Activated CD4-positive, CD25-positive, alpha-beta regulatory T cell treated with anti-CD3 and anti-CD28 coated beads, Interleukin-2, amount 50 U/mL, for 16 hours (primary cell): ENCODE measurements at places on chromosomes 3 and 15.

DNA sequence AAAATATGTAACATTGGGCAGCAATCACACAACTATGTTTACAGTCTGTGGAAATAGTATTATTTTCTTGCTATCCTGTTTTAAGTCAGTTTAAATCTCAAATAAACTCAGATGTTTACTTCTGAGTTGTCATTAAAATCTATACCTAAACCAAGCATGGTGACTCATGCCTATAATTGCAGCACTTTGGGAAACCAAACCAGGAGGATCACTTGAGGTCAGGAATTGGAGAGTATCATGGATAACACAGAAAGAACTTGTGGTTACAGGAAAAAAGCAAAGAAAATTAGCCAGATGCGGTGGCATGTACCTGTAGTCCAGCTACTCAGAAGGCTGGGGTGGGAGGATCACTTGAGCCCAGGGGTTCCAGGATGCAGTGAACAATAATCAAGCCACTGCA lies 631.6 kb upstream of the EPHA6 start:
- no peak for DNase-seq

- DNase-seq: no peak
Measured at GRCh38 chr3:164458986-164459385, 619.3 kb downstream of the SI start.

DNA sequence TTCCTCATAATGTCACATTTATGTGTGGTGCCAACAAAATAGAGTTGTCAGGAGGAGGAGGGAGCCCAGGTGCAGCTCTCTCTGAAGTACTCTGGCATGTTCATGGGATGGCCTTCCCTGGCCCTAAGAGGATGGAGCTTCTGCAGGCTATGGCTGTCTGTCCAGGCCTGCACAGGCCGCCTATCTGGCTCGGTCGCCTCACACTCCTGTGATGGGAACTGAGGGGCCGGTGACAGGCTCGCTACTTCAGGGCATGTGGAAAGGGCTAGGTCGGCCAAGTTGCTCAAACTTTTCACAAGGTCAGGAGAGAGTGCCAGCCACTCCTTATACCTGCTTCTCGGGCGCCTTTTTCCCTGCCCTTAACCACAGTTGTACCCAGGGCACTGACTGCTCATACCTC lies 51.1 kb downstream of the SOX14 start:
- DNase-seq: no peak

DNA sequence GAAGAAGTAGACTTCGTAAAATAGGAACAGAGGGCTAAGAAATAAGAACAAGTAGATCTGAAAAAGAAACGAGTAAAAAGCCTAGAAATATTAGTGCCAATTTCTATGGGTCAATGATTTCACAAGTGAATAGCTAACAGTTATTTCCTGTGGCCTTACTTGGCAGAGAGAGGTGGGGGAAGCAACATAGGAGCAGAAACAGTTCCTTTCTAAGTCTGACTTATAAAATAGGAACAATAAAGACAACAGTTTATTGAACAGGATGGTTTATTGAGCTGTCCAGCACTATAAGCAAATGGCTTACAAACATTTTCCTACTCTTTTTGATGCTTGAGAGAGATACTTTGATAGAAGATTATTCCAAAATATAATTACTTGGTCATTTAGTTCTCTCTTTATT lies 37.9 kb downstream of the AGTR1 start:
- DNase-seq: no peak

DNA sequence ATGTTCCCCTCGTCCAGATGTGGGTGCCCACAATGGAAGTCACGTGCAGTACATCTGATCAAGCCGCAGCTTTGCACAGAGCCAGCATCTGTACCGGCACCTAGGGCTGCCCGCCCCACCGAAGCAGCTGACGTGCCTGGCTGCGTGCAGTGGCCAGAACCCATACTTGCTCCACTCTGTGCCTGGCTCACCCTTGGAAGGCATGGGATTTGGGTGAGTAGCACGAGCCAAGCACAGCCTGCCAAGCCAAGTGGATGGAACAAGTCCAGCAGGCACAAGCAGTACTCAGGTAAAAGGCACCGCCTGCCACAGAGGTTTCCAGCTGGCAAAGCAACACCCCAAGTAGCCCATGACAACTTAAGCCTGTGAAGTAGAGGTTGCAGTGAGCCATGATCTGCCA lies 261.3 kb downstream of the TBC1D5 start:
- DNase-seq: no peak

DNA sequence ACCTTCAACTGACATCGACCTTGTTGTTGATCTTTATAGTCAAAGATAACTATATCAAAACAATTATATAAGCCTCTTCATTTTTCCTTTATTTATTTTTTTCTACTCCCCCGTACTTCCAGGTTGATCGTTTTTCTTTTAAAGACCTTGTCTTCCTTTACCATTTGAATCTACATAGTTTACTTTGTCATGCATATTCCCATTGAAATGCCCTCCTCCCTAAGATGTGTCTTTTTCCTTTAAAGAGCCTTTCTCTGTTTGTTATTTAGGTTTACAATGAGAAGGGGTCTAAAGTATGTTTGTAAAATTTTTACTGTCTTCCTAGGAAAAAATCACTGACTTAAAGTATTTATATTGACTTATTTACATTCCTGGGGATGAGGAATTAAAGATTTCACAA lies 29.4 kb upstream of the ZNF717 start:
- no peak for DNase-seq

GRCh38 chr3:30123755-30124154 lies 482.6 kb upstream of the TGFBR2 start:
- no peak for DNase-seq

- no peak for DNase-seq
Measured at GRCh38 chr3:66348704-66349103, 127.9 kb downstream of the SLC25A26 start.

DNA sequence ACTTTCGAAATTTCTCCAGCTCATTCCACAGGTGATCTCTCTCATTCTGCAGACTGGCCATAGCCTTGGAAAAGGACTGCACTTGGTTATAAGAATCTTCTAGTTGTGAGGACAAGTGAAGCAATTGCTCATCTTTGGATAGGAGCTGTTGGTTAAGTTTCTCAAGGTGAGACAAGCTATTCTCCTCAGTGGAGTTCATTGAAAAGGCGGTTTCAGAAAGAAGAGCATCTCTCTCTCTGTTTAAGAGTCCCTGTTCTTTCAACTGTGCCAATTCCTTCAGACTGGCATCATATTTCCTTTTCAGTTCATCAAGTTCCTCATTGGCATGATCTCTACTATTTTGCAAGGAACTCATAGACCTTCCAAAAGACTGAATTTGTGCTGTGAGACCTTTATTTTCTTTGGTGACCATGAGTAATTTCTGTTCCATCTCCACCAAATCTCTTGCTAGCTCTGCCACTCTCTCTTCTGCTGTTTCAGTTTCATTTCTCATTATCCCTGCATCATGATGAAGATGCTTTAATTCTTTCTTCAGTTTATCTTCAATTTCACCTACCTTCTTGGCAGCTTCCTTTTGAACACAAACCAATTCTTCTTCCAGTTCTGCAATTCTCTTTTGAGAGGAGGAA lies 30.2 kb upstream of the HCLS1 start:
- DNase-seq: no peak

DNA sequence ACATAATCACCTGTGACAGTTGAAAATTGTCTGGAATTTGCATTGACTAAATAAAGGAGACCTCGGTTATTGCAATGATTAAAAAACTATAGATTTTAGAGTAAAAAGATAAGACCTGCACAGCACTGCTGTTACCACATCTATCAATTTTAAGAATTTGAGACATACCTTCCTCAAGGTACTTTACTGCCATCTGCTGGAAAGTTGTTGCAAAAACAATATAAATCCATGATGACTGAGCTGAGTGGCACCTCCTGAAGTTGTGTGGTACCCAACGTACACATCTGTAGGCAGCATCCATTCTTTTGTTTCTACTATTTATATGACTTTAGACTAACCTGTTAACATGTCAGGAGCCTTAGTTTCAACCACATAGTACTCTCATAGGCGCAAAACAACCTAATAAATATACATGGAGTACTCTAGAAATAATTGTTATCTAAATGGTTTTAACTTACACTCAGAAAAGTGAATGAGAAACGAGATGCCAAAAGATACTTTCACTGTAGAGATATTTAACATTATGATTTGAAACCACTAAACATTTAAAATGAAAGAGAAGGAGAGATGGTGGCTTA lies 106.7 kb downstream of the GHSR start:
- no peak for DNase-seq

GRCh38 chr3:70647094-70647493 lies 334.7 kb upstream of the MDFIC2 start:
- no peak for DNase-seq

GRCh38 chr3:149648525-149648924 lies 9.3 kb downstream of the WWTR1 start:
- no peak for DNase-seq

DNA sequence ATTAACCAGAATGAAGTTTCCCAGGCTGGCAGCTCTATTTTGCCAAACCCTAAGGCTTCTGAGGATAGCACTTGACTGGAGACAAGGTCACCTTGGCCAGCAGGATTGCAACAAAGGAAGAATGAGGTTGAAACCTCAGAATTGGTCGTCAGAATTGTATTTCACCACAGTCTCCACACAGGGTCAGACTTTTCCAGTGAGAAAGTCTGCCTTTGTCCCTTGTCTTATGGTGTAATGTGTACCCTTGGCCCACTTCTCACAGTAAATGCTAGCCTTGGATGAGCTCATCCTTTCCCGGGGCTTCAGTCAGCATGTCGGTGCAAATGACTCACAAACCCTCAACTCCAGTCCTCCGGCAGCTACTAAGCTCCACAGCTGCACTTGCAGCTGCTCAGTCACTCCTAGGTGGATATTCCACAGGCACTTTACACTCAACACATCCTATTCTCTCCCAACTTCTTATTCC lies 19.7 kb downstream of the SSR3 start:
- DNase-seq: no peak

GRCh38 chr3:4850928-4851265 lies 128.3 kb upstream of the BHLHE40 start:
- DNase-seq: no peak

DNA sequence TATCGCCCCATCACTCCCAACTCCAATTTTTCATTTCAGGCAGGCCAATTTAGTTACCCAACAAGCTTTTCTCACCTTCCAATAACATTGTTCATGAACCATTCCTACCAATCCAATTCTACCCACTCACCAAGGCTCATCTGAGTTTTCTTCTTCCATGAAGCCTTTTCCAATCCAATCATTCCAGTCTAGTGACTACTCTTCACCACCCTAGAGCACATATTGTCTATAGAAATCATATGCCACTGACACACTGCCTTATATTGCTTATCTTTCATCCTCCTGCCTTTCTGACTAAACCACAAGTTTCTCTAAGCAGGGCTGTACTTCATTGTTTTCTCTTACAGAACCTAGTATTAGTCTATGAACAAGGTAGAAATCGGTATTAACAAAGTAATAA lies 11.4 kb downstream of the CCDC14 start:
- DNase-seq: no peak

- DNase-seq: no peak
Measured at GRCh38 chr15:33782966-33783365, 185.3 kb upstream of the CHRM5 start.

GRCh38 chr3:187044867-187045552 lies 94.3 kb downstream of the RPL39L start:
- DNase-seq: no peak

- no peak for DNase-seq
Measured at GRCh38 chr15:96234109-96234892, 96.2 kb upstream of the NR2F2 start.

DNA sequence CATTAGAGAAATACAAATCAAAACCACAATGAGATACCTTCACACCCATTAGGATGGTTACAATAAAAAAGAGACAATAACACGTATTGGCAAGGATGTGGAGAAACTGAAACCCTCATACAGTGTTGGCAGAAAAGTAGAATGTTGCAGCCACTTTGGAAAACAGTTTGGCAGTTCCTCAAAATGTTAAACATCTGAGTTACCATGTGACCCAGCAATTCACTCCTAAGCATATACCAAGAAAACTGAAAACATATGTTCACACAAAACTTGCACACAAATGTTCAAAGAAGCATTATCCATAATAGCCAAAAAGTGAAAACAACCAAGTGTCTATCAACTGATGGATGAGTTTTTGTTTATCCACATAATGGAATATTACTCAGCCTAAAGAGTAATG lies 166.9 kb upstream of the FAM3D start:
- no peak for DNase-seq

DNA sequence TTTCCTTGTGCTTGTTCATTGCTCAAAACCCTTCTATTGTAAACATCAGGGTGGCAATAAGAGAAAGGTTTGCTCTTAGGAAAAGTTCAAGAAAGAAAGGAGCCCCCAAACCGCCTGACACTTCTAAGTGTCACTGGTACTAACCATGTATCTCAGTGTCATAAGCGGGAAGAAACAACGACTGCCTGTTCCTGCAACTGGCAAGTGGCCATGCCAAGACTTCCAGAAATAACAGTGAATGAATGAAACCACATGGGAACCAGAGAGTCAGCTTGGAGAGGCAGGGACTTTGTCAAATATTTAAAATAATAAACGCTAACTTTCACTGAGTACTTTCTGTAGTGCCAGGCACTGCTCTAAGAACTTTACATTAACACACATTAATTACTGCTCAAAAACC lies 1.1 kb downstream of the PLSCR2 start:
- DNase-seq: no peak

GRCh38 chr3:106191211-106191610 lies 322.4 kb upstream of the CBLB start:
- no peak for DNase-seq

DNA sequence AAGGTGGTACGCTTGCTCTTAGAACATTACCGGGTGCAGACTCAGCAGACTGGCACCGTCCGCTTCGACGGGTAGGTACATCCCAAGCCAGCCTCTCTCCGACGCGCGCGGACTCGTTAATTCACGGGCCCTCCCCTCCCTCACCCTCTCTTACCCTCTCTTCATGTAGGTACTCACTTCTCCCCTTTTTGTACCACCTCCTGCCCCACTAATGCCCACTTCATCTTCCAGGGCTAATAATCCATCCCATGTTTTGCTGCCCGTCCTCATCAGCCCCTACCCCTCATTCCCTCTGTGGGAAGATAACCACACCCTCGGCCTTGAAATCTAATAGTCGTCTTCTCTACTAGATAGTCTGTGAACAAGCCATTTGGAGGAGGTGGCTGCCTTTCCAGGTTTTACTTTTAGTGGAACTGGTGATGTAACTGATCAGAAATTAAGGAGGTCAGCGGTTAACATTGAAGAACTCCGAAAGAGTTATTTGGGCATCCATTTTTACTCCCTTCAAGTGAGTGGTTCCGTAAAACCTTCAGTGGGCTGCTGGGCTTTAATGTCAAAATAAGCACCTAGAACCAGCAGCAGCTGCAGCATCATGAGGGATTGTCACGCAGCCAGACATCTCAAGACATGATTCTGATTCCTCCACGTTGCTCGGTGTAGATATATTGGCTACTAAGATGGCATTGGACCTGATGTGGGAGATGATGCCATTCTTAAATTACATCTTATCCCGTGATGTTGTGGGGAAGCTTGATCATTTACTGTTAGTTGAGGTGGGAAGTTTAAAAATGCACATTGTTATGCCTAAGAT lies 1.3 kb downstream of the FEM1B start:
- no peak for DNase-seq

GRCh38 chr3:127197300-127198189 lies 4.6 kb downstream of the PRR23E start:
- DNase-seq: no peak
